ENCODE measurements at places on chromosomes 16 and 17.

- DNase-seq = no peak
Measured at GRCh38 chr17:31291820-31292219, 5.2 kb downstream of the OMG start.

- DNase-seq = no peak
Measured at GRCh38 chr16:83914091-83914710, 15.3 kb downstream of the MLYCD start.

GRCh38 chr16:71367241-71367976 is 8.9 kb downstream of the CALB2 start:
- DNase-seq = no peak

GRCh38 chr16:1923299-1924034 is 5.3 kb upstream of the HS3ST6 start:
- DNase-seq = no peak

- peak; percentile 29 for DNase-seq
Measured at GRCh38 chr16:82229800-82230619, 60.0 kb upstream of the MPHOSPH6 start.

DNA sequence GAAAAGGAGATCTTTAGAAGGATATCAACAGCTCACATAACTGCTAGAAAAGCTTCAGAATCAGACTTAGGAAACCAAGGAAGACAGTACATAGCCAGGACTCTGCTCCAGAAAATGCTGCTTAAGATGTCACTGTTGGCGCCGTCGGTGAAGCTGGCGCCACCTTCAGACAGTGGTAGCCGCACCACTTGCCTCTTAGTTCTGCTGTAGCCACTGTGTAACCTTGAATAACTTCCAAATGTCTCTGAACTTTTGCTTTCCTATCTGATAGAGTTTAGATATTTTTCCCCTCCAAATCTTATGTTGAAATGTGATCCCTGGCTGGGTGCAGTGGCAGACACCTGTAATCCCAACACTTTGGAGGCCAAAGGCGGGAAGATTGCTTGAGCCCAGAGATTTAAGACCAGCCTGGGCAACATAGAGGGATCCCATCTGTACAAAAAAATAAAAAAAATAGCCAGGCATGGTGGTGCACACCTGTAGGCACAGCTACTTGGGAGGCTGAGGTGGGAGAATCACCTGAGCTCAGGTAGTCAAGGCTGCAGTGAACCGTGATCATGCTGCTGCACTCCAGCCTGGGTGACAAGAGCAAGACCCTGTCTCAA is 6.3 kb upstream of the USP31 start:
- no peak for DNase-seq

DNA sequence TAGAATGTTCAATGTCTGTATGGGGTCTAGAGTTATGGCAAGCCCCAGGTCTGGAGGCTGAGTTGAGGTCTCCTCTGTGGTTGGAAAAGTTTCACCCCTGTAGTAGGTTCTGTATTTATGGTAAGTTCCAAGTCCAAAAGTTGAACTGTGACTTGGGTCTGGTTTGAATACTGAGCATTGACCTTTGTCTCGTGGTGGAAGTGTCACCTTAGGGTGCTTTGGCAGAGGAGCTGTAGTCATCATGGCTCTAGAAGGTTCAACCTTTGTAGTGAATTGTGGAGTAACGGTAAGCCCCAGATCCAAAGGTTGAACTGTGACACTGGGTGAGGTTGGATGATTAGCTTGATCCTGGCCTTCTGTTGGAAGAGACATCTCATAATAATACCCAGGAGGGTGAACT is 17.6 kb downstream of the RDM1 start:
- DNase-seq = no peak

GRCh38 chr17:59676716-59677115 is 30.5 kb downstream of the PTRH2 start:
- DNase-seq = no peak

DNA sequence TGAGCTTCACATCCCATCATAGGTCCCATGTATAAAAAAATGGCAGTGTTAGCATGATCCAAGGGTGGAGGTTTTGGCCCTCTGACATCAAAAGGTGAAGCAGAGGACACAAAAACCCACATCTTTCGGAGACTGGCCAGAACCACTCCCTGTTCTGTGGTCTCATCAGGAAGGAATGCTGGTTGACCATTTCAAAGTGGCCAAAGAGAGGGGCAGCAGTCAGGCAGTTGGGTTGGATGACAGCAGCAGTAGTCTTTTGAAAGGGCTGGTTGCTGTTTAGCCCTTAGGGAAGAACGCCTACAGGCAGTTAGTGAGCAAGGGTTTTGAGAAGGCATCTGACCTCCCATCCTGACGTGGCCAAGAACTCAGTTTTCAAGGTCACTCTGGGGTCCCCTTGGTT is 40.5 kb downstream of the LCMT1 start:
- DNase-seq = no peak

DNA sequence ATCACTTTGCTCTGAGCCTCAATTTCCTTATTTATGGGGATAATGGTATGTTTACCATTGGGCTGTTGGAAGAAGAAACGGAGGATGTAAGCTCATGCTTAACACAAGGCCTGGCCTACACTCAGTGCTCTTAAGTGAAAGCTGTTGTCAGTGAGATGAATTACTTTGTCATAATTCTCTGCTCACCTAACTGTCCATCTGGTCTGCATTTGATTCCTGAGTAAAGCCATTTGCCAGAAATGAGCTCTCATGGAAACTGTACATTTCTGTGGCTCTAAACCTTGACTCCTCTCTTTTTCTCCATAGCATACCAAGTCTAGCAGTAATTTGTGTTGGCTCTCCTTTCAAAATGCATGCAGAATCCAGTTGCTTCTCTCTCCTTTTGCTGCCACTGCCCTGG is 445.7 kb downstream of the UTP18 start:
- no peak for DNase-seq

DNA sequence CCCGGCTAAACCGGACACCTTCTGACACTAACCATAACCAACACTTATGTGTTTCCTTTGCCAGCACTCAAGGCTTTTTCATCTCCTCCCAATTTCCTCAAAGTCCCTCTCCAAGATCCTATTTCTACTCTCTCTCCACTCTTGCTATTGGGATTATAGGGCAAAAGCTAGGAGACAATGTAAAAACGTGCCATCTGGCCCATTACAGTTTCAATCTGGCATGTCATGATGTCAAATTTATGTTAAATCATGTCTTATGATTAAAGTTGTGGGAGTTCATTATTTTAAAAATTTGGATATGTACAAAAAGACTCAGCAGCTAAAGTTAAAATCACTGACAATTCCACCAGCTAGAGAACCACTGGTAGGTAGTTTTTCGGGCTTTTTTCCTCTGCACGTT is 77.3 kb downstream of the ZFHX3 start:
- DNase-seq = no peak

DNA sequence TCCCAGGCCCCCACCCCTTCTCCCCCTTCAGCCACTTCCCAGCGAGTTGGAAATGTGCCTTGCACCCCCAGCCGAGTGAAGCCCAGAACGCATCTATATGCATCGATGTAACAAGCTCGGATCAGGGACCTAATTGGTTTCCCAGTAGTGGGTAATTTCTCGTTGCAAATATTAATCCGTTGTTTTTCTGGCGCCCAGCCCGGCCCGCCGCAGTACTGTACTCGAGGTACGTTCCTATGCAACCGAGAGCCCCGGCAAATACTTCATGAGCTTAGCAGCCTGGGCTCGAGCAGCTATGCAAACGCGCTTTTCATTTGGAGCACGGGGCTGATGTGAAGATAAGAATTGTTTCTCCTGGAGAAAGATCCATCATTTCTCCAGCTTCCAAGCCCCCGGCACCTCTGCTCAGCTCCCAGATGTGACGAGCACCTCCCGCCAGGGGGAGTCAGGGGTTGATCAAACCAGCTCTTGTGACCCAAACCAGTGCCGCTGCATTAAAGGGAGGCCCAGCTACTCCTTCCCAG is 229.8 kb downstream of the KATNIP start:
- no peak for DNase-seq

- no peak for DNase-seq
Measured at GRCh38 chr17:53627511-53627910, 195.2 kb upstream of the KIF2B start.

DNA sequence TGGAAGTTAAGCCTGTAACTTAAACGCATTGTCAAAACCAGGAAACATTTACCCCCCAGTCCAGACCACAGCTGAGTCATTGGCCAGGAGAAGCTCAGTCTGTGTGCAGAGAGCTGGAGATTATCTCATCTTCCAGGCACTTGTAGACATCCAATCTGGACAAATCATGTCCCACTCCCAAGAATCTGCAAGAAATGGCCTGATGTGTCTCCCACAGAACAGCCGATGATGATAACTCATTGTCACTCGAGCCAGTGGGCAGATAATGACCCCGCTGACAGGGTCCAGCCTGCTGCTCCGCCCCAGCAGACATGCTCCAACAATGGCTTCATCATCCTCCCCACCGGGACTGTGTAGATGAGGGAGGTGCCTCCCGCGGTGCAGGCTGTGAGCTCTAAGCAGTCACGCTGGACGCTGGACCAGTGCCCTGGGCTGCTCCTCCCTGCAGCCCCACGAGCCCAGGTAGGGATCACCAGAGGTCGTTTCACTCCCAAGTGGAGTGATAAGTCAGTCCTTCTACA is 322.5 kb downstream of the C16orf95 start:
- no peak for DNase-seq

DNA sequence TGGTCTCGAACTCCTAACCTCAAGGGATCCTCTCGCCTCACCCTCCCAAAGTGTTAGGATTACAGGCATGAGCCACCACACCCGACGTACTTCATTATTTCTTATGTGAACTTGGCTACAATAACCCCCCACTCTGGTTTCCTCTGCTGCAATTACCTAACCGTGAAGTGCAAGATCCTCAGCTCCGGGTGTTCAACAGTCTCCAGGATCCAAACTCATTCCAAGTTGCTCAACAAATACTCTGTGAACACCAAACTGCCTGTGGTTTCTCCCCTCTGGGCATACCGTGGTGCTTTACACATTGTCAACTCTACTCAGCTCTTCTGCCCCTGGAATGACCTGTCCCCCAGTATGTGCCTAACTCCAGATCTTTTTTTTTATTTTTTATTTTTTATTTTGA is 6.8 kb upstream of the SULT1A1 start:
- DNase-seq = no peak

- DNase-seq = no peak
Measured at GRCh38 chr17:68534695-68535088, 22.5 kb downstream of the PRKAR1A start.

DNA sequence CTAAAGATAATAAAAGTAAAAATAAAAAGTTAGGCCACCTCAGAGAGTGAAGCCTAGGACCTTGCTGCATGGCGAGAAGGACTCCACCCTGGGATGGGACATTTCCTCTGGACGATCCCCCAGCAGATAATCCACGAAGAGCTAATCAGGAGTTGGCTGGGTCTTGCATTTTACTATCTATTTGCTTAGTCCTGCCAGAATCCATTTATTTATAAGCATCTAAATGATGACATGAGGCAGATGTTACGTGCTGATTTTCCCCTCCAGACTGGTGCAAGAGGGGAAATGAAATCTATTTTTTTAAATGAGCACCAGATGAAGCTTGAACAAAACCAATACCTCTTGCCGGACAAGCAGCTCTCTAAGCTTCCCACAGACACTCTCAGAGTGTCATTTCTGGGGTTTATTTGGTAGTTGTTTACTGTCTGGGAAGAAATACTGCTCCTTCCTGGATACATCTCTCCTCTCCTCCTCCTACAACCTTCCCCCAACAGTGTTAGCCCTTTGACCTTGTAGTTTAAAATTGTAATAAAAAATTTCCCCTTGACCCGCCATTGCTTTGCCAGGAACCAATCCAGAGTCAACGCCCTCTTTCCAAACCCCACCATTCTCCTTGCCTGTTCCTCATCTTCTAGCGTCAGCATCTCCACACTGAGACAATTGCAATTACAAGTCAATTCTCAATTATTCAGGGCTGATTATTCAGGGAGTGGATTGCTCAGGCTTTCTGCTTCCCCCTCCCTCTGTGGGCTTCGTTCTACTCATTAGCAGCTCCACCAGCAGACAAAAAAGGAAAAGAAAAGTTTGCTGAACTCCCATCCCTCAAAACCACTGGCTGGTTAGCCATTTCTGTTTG is 63.0 kb downstream of the GSG1L start:
- DNase-seq = no peak

DNA sequence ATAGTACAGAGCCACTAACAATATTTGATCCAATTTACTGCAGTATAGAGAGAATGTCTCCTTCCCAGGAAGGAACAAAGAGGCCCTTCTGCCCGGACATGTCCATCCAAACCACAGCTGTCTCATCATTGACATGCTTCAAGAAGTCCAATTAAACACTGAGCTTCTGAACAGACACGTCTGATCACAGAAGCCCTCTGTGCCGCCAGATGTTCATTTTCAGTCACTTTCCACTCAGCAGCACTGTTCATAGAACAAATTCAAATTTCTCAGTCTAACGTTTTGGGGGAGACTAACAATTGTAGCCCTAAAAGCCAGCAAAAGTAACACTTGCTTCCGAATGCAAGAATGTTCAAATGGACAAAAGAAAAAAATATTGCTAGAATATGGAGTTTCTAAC is 15.3 kb downstream of the ZC3H7A start:
- no peak for DNase-seq

GRCh38 chr16:57235128-57236021 is 9.7 kb upstream of the ARL2BP start:
- peak; percentile 41 for DNase-seq

DNA sequence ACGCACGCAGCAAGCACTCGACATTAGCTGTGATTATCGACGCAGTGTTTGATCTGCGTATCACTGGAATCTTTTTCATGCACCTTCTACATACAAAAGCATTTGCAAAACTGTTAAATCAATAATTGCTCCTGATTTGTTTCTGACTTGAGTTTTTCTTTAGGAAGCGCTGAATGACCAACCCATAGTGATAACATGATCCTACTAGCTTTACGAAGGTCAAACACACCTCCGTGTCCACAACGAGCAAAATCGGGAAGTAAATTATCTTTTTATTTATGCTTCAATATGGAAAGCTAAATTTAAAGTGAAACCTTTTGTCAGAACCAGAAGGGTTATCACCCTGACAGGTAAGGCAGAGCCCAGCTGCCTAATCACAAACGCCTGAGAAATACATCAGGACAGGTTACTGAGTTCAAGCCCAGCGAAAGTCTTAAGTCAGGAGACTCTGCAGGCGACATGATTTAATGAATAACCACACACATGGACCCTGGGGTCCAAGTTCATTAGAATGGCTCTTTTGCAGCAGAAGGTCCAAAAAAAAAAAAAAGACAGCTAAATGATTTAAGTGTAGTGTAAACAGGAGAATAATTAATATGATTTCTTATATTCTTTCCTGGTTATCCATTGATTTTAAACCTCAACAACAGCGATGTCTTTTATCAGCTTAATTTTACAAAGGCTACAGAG is 104.2 kb downstream of the ADCY9 start:
- no peak for DNase-seq

GRCh38 chr16:76653390-76654026 is 376.3 kb downstream of the CNTNAP4 start:
- DNase-seq = peak; percentile 3

- DNase-seq = peak; percentile 40
Measured at GRCh38 chr17:55264645-55265298, at the start of gene HLF. Gene HLF, plus strand, starts transcription at chr17:55264960. Its CDS starts 525 bp downstream, at chr17:55265485.

DNA sequence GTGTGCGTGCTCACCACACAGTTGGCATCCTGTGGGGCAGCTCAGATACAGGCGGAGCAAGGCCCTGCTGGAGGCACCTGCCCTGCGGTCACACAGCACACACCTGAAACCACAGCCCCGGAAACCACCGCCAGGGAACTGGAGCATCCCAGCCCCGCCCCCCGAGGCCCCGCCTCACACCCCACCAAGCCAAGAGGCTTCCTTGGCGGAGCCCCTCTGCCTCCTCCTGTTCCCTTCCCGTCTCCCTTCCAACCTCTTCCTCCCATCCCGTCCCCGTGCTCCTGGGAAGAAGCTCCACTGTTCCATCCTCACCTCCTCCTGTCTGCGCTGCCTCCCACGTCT is 205.5 kb downstream of the NTN1 start:
- DNase-seq = no peak
